T-cell (primary cell): ENCODE measurements at places on chromosomes 3 and 15.

DNA sequence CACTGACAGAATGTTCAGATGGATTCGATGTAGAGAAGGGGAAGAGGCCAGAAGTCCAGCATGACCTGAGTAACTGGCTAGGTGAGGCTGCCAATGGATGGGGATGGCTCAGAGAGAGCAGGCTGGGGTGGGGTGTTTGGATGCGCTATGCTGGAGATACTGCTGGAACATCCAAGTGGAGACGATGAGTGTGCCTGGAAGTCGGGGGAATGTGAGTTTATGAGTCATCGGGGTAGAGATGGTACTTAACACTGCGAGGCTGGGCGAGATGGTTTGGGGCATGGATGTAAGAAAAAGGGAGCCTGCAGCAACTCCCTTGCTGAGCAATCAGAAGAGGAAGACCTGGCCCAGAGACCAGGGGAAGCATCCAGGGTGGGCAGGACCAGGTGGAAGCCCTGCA, 180.7 kb downstream of the SLCO3A1 start:
- no peak for DNase-seq

DNA sequence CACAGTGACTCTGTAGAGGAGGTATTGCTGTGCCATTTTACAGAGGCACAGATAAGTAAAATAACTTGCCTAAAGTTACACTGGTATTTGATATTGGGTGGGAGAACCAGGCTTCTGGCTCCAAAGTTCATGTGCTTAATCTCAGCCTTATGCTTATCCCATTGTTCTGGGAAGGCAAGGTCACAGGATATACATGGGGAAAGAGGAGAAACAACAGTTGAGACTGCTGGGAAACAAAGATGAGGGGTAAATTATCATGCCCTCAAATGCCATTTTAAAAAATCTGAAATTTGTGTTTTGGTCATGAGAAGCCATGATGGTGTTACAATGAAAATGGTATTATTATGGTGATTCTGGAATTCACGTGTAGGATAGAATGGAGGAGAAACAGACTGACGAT, 54.4 kb downstream of the EOMES start:
- DNase-seq, result no peak

DNA sequence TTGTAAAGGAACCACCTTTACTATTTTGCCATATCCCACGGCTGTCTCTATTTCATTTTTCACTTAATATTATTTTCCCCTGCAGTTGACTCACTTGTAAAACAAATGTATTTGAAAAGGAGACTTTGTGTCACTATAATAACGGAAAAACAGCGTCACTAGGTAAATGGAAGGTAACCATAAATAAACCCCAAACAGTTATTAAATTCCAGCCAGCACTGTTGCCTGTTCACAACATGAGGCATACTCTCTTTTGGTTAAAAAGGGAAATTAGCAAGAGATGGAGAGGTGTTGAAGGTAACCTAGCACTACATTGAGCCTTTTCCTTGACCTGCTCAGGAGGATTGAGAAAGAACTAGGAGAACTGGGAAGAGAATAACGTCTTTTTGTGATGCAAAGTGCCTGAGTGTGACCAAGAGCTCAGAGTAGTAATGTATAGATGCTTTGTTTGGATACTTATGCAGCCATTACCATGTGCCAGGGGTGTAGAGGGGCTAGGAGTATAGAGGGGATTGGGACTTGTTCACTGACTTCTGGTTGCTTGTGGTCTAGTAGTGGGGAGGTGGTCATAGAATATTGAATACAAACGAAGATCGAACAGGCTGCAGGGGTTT, 19.6 kb downstream of the FLNB start:
- no peak for DNase-seq

DNA sequence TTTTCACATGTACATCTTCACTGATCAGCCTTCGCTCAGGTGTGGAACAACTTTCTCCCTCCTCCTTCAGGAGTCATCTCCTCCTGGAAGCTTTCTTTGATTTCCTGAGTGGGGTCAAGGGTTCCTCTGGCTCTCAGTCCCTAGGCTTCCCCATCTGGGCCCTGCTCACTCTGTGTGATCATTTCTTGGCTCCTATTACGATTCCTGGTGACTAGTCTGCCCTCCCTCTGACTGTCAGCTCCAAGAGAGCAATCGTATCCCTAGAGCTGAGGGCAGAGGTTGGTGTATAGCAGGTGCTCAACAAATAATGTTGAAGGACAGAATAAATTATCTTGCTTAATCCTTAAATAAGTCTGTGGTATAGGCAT, 15.3 kb upstream of the PRKCD start:
- no peak for DNase-seq

- DNase-seq, result no peak
These were observed 354.1 kb downstream of the GABRG3 start for GRCh38 chr15:27324886-27325615.

GRCh38 chr3:52053307-52054304, 2.8 kb downstream of the DUSP7 start:
- DNase-seq, result no peak

GRCh38 chr3:177251755-177252154, 54.5 kb upstream of the TBL1XR1 start:
- no peak for DNase-seq

DNA sequence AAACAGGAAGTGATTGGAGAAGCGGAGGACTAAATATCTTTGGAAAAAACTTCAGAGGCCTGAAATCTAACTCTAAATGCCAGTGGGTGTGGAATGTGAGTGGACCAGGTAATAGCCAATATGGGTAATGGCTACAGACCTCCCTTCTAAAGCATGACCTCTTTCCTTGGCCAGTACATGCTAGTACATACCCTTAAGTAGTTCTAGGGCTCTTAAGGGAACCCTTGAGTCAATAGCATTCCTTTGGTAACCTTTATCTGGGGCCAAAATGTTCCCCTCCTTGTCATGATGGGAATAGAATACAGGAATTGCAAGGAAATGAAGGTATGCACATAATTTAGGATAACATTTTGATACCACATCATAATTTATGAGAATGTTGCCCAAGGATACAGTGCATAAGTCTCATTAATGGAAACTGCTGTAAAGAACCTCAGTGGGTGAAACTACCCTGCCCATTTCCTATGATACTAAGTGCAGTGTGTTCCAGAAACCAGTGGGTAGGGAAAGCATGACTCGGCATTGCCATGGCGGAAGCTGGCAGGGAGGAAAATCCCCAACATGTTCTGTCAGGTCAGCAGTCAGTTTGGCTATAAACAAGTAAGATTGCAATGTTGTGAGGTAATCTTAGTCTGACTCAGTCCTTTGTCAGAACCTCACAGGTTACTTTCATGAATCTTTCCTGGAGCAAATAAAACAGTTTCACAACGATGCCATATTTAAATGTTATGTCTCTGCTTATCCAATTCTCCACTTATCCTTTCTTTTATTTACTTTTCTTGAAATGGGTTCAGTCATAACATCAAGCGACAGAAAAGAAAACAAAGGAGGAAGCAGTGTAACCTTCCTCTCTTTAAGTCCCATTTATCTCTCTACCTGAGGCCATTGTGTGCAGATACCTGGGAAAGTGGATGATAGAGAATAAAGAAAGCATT, 23.5 kb upstream of the RAP2B start:
- DNase-seq, result no peak

DNA sequence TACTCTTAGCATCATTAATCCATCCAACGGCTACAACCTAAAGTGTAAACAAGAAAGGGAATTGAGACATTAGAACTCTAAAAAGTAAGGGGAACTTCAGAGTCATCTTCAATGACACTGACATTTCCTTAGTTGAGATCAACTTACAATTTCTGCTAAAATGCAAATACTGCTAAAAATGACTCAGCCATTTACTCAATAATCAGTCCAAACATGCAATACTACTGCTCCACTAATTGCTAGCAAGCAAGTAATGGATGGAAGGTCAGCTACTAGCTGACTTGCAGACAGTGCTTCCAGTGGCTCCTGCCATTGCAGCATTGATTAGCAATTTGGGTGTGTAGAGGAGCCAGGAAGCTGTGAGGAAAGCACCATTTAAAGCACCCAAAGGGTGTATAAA, 28.4 kb downstream of the CD200R1L start:
- no peak for DNase-seq

DNA sequence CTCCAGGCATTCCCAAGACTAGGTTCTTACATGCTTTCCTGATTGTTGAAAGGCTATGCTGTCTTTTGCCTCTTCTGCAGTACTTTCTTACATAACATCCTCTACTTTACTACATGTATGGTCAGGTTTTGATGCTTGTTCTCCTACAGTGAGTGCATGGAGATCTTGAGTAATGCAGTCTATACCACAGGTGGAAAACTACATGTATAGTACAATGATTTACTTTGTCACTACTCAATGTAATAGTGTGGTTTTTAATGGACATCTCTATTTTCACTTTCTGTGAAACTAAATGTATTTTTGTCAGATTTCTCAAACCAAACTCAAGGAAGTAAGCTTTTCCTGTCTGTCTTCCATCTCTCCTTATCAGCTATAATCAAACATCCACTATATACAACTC, 657.0 kb downstream of the TUSC7 start:
- DNase-seq, result no peak

- DNase-seq, result no peak
These were observed 20.1 kb downstream of the ZBTB38 start for GRCh38 chr3:141388395-141388794.

DNA sequence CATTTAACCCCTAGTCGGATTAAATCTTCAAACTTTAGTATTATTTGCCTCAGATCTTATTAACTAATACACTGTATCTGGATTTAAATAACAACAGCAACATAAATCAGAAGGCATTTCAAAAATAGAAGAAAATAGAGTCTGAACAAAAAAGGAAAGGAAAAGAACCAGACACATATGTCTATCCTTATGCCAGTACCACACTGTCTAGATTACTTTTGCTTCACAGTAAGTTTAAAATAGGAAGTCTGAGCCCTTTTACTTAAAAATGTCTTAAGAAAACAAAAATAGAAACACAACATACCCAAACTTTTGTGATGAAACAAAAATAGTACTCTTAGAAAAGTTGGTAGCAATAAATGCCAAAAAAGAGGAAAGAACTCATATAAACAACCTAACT, 1615.8 kb downstream of the SI start:
- no peak for DNase-seq

DNA sequence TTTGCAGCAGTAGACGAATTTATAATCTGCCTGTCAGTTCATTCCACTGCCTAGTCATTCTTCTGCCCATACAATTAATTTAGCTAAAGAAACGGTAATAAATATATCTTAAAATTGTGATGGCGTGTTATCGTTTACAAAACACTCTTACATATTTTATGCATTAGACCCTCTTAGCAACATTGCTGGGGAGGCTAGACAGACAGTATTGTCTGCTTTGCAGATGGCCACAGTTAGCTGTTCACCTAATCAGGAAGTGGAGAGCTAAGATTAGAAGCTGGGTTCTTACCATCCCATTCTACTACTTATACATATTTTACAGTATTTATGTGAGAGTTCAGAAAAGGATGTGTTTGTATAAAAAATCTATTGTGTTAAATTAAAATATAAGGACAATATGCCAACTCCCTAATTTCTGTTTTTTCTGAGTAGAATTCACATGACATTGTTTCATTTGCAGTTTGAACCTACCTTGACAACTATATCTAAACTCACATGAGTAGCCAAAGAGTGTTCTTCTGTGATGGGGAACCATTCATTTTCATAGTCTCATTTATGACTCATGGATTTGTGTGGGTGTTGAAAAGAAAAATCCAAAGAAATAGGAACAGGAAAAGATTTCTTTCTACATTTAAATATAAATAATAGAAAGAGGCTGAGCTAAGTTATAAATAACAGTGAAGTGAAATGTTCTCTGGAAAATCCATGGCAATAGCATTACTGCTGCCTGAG, 41.7 kb upstream of the C3orf80 start:
- no peak for DNase-seq

DNA sequence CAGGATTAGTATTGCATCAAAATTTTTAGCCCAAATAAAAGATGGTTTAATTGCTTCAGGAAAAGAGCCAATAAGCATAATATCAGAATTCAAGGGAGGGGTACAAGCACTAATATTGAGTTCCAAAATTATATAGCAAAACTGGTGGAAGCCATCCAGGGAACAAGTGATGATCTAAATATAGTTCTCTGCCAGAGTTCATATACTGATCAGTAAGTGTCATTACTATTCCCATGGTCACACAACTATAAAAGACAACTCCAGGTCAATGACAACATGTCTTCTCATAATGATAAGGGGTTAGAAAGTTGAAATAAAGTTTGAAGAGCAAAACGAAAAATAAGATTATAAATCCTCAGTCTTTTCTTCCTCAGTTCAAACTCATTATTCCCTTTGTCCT, 57.4 kb downstream of the ZNF280D start:
- no peak for DNase-seq

DNA sequence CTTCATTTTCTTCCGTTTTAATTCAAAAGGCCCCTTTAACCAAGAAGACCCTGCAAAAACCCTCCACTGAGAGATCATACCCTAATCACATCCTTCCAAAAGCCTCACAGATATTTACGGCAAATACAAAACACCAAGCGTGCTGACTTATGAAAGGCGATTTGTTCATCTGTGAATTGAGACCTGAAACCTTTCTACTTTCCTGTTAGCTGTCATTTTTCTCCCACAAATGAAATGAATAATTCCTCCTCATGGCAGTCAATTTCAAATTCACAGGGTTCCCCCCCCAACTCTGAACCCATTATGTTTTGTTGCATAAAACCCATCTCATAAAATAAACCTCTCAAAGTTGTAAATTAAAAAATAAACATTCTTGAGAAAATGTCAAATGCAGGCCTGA, 149.6 kb downstream of the PDZRN3 start:
- DNase-seq, result no peak

DNA sequence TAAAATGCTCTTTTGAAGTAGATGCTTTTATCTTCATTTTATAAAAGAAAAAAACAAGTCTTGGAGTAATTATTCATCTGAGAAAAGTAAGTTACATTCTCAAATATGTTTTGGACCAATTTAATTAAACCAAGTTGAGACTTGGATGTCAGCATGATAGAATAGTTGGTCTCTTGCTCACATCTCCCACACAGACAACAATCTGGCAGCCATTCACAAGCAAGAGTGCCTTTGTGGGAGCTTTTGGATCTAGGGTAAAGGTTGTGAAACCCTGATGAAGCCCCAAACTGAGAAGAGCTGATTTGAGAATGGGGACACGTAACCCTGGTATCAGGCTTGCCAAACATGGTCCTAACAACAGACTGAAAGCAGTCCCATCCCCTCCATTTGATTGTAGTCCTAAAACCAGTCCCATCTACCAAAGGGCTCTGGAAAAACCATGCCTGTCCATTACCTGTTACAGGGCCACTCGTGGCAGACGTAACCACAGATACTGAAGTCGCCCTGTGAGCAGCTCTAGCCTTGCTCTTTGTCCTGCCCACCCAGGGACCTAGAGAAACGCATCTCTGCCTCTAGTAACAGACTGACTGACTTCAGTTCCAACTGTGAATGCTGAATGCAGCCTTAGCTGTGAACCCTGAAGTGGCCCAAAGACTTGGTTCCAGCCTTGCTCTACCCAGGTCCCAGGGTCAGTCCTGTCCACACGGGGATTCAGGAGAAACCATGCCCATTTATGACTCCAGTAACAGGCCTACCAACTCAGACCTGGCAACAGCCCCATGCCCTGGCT, 145.5 kb upstream of the SYNPR start:
- DNase-seq, result no peak
